Activated T-cell treated with anti-CD3 and anti-CD28 coated beads for 4 hours (primary cell): ENCODE measurements at places on chromosomes 2 and 18.

DNA sequence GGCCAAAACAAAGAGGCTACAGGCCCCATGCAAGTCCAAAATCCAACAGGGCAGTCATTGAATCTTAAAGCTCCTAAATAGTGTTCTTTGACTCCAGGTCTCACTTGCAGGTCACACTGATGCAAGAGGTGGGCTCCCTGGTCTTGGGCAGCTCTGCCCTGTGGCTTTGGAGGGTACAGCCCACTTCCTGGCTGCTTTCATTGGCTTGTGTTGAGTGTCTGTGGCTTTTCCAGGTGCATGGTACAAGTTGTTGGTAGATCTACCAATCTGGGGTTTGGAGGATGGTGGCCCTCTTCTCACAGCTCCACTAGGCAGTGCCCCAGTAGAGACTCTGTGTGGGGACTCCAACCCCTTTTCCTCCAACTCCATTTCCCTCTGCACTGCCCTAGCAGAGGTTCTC, 115.8 kb upstream of the ALKAL2 start:
- no peak for DNase-seq

GRCh38 chr2:199085261-199085660, 372.5 kb downstream of the SATB2 start:
- DNase-seq: no peak

GRCh38 chr2:3627500-3628100, 30.4 kb upstream of the ALLC start:
- DNase-seq: no peak

DNA sequence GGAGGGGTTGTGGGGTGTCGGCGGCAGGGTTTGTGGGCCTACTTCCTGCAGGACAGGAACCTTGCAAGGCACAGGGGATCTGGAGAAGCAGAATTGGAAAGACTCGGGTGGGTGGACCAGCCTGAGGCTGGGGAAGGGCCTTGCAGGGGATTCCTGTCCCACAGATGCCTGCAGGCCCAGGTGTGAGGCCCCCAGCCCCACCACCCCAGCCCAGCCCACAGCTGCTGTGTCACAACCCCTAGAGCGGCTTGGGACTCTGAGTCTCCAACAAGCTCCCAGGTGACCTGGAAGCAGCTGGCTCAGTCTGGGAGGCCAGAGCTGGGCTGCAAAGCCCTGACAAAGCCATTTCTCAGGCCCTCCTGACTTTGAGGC, 93.1 kb downstream of the ZFP36L2 start:
- no peak for DNase-seq

DNA sequence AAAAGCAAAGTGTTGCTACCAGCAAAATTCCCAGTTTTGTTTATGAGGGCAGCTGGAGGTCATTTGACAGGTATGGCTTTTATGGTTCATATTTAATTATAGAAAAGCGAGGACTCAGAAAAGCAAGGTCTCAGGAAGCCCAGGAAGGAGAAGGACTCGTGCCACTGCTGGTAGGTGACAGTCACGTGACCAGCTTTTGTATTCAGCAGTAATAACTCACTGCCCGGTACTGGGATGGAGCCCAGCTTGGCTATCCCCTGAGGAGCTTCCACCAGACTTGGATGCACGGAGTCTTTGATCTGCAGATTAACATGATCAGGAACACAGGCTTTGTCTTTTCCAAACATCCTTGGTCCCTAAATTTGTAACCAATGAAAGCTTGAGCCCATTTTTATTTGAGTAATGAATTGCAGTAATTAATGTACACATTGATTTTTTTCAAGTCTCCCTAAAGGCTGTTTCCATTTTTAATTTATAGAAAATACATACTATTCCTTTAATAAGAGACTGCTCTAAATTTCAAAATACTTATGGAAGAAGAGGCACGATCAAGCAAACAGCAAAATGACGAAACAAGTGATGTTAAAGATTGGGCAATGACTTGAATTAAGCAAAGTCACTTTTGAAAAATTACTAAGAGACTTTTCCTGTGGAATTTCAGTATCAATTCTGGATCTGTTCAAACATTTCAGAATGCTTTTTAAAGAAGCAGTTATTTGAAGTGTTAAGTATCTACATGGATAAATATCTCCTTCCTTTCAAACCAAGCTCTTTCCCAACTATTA, 251.7 kb upstream of the HNRNPA3 start:
- no peak for DNase-seq

- no peak for DNase-seq
Measured at GRCh38 chr2:88603146-88603545, 24.1 kb downstream of the EIF2AK3 start.

GRCh38 chr18:55968550-55968949, 380.6 kb upstream of the TCF4 start:
- DNase-seq: no peak

DNA sequence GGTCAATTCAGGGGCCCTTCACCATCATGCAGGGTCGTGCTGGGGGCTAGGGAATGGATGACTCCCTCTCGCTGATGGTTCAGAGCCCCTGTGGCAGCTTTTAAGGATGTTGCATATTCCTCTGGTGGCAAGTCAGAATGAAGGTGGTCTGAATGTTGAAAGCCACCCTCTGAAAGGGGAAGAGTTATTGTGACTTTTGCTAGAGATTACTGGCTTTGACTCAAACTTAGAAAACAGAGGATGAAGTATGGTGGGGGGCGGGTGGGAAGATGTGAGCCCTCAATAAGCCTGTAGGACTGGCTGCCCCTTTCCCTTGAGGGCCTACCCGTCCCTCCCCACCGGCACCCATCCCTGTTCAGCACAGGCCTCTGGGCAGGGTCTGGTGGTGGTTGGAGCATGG, 23.2 kb downstream of the MC2R start:
- no peak for DNase-seq

- DNase-seq: no peak
Measured at GRCh38 chr2:66729416-66730330, 294.7 kb downstream of the MEIS1 start.

DNA sequence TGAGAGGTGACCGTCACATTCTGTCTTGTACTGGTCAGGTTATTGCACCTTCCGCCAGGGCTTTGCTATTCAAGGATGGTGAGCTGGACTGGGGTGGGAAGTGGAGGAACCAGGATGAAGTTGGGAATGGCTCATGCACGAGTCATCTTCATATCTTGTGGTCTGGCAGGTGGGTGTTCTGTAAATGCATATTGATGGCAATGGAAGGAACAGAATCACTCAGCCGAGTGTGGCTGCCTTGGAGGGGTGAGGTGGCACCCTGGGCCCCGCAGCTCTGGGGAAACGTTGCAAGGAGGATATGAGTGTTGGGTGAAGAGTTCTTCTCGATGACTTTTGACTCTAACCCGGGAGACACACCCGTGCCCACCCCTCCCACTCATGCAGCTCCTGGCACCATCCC, 1.2 kb downstream of the NEU2 start:
- DNase-seq: no peak
